ENCODE measurements at places on chromosomes 13 and 19.

- DNase-seq = no peak
Measured at GRCh38 chr19:3687774-3688706, 12.2 kb downstream of the PIP5K1C start.

DNA sequence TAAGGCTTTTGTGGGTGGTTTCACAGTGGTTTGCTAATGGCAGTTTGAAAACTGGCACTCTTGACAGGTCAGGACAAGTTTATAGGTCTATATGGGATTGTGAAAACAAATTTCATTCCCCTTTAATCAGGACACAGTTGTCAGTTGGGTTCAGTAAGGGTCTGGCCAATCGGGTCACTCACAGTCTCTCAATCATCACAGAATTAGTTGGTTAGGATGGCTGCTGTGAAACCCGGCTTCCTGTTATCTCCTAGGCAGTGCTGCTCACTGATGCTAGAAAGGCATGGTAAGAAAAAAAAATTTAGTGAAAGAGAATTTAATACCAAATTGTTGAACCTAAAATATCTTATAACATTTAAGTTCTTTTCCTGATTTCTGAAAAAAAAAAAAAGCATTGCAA lies 1730.1 kb downstream of the EFNB2 start:
- no peak for DNase-seq

- no peak for DNase-seq
Measured at GRCh38 chr13:30303269-30303668, 4.1 kb downstream of the KATNAL1 start.

DNA sequence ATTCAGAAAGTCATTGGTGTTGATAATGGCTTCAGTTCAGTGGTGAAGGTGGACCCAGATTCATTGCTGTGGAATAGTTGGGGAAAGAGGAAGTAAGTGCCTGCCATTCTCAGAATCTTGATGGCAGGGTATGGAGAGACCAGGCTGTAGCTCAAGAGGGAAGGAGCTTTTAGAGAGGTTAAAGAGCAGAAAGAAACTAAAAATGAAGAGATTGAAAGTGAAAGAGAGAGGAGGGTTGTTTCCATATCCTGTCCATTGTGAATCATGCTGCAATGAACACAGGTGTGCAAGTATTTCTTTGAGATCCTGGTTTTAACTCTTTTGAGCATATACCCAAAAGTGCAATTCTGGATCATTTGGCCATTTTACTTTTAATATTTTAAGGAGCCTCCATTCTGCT lies 12.5 kb downstream of the GJB6 start:
- DNase-seq = no peak

- DNase-seq = no peak
Measured at GRCh38 chr13:47964863-47965262, 36.2 kb downstream of the SUCLA2 start.

- no peak for DNase-seq
Measured at GRCh38 chr13:57725480-57725879, 93.9 kb downstream of the PCDH17 start.

DNA sequence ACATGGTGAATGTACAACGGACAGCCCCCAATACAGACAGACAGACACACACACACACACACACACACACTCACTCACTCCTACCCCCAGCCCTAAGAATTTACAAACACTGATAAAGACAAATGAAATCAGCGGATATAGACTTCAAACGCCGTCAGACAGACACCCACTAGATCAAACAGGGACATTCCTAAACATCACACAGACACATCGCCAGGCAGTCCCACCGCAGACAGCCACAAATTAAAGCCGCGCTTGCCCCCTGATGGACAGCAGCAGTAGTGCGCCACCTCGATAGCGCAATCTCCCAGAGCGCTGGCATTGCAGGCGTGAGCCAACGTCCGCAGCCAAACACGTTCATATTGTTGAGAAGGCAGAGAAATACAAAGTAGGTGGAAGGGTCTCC lies 24.7 kb upstream of the ADGRE1 start:
- DNase-seq = peak; percentile 87

DNA sequence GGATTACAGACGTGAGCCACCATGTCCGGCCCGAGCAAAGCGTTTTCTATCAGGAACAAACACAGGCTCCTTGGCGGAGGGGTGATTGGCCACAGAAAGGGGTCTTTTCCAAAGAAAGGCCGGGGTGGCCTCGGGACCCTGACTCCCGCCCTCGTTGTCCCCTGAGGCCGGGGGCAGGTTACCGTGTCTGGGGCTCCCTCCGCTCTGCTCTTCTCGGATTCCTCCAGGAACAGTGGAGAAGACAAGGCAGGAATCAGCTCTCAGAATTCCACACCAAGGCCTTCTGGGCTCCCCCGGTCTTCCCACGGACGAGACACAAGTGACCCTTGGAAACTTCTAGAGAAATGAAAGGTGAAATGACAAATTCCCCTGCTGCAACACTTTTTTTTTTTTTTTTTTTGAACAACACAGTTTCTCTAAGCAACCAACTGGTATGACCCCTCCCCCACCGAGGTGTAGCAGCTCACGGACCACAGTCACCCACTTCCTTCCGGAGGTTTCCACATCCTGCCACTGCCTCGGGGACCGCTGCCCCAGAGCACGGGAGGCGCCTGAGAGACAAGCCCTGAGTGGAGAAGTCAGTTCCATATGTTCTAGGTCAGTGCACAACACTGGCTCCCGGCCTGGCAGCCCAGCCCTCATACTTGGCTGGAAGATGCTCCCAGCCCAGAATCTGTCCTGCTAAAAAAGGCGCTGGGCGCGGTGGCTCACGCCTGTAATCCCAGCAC lies 11.0 kb downstream of the MOB3A start:
- DNase-seq = peak; percentile 84

- no peak for DNase-seq
Measured at GRCh38 chr19:35363001-35363590, 4.8 kb downstream of the FFAR3 start.

DNA sequence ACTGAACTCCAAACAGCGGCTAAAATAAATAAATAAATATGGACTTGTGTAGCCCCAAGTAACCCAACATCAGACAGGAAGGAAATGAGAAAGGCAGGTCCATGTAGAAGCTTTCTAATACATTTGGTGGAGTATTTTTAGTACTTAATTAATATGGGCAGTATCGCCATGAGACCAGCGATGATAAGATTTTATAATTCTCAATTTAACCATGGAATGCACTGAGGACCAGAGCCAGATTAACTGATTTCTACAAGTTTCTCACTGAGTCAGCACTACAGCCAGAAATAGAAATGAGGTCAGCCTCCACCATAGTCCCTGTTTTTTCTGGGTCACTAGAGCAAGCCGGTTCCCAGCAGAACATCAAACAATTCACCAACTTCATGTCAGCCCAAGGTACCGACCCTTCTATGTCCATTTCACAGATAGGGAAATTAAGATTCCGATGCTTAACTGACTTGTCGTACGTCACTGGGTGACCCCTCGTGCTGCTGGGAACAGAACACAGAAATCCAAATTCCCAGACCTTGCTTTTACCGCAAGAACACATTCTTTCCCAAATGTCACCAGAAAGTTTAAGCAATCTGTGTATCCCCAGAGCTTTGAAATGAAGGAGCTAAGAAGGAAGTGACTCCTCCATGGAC lies 90.4 kb downstream of the COL4A1 start:
- DNase-seq = no peak
